Hippocampal formation (tissue), 2 donors: ENCODE measurements at places on chromosomes 2 and 18.

DNA sequence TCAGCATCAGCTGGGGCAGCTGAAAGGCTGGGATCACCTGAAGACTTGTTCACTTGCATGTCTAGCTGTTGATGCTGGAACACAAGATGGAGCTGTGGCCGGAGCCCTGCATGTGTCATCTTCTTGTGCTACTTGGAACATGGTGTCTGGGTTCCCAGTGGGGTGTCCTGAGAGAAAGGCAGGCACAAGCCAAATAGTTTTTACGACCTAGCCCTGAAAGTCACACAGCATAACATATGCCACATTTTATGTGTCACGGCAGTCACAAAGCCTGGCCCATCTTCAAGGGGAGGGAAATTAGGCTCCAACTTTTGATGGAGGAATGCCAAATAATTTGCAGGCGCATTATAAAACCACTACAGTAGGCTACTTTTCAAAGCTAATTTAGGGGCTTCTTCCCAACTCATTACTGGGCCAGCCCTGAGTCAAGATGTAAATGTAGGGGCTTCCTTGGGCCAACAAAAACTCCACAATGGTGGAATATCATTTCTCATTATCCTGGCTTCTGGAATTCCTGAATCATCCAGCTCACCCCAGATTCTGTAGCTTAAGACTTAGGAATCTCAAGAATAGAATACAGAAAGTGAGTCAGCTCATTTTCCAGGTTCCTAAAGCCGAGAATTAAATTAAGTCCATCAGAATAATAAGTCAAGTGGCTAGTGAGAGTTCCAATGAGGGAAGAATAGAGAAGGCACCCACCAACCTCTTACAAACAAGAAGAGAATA, 543.0 kb downstream of the TNS1 start:
- no peak for DNase-seq

DNA sequence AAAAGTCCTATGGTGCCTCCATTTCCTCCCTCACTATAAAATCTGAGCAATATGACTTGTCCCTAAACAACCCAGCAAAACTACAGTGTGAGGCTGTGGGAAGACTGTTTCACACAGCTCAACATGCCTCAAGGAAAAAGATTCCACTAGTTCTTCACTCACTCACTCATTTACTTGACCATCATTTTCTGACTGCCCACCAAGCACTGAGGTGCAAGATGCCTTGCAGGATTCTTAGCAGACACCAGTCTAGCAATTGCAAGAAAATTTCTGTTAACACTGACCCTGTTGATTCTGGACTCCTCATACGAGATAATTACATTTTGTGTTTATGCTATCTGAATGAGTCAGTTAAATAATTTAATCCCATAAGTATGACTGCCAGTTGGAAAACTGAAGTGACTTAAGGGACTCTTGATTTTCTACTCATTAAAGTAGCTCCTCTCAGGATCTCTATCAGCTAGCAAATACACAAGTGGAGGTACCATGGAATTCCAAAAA, 51.9 kb upstream of the PCBP1 start:
- DNase-seq: no peak

DNA sequence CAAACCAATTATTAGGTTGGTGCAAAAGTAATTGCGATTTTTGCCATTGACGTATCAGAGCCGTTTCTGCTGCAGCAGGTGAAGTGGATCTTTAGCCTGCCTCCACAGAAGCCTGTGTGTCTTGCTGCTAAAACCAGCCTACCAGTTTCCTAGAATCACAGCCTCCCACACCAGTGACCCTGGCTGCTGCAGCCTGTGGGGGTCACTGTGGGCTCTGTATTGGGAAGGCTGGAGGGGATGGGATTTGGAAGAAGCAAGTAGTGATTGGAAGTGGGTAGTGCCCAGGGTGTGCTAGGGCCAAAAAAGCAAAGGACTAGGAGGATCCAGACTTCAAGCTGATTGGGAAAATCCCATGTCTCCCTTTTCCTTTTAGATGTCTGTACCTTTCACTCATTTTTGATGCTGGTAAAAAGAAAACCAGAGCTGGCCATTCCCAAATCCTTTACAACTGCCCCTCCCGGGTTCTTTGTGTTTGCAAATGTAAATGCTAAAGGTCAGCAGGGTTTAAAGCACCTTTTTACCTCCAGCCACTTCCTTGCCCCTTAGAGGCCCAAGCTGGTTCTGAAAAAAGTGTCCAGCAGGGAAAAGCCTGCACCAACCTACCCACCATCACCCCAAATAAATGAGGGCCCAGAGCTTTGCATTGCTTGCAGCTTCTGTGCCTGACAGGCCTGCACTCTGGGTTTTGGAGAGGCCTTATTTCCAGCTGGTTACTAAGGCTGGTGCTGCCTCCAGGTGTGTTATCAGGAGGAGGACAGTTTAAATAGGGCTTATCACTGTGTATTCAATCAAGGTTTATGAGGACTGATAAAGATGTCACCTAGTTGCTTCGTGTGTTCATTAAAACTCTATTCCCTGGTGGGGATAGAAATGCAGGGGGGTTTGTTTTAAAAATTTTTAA, 172.0 kb downstream of the MIB1 start:
- DNase-seq: no peak

DNA sequence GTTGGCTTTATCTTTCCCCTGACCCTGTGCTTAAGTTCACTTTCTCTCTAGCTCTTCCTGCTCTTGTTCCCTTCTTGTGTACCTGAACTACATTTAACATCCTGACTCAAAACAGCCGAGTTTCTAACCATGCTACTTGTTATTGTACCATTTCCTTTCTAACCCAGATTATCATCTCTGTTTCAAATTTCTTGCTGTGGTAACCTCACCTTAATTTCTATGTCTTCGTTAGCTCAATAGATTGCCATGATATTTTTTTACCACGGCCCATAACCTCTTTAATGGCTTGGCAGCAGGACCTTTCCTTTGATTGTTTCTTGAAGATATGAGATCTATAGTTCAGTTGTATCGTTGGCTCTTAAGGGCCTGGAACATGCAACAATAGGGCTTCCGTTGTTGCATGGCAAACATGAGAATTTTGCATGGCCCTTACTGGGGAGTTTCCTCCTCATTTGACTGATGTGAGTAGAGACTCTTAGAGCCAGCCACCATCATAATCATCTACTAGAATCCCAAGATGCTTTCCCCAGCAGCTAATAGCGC, 11.1 kb downstream of the CFAP36 start:
- DNase-seq: no peak

DNA sequence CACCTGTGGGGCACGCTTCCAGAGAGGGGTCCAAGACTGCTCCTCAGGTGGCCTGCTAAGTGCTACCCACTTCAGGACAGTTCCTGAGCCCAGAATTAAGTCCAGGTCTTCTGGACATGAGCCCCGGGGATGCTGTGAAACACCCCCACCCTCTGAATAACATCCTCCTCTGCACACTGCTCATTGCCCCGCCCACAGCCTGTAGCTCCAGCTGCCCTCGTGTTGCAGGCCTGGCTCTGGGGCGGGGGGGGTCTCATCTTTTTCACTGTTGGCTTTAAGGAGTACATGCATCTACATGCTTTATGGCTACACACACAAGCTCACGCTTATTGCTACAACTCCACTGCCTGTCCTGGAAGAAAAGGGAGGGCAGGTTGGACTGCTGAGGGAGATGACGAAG, 92.8 kb downstream of the PTGR3 start:
- no peak for DNase-seq

- no peak for DNase-seq
Observed at GRCh38 chr2:174004905-174005605, 39.9 kb upstream of the SP3 start.

GRCh38 chr2:212912445-212913103, 238.8 kb downstream of the IKZF2 start:
- no peak for DNase-seq

- peak; percentile 85 for DNase-seq
Observed at GRCh38 chr2:231364961-231365810, 30.3 kb upstream of the B3GNT7 start.

GRCh38 chr2:49028101-49028500, 126.2 kb downstream of the FSHR start:
- DNase-seq: no peak
